Suppressor macrophage treated with lipopolysaccharide for 1 hour (primary cell): ENCODE measurements at places on chromosomes 6 and 20.

GRCh38 chr6:107564589-107564951 is 74.7 kb downstream of the SOBP start:
- DNase-seq: no peak

DNA sequence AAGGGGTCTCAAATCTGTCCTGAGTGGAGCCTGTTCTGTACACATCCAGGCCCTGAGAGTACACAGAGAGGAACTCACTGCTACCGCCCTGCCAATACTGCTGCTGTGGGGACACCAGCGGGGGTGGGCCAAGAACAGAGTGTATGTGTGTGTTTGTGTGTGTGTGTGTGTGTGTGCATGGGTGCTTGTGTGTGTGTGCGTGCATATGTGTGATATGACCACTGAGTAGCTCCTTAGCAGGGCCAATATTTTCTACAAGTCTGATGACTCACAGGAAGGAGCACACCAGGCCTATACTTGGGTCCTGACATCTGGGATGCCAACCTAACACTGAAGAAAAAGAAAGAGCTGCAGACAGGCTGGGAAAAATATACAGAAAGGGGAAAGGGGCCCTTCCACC is 1.4 kb downstream of the RAET1E start:
- DNase-seq: no peak

- no peak for DNase-seq
These were observed 74.5 kb downstream of the GFOD1 start for GRCh38 chr6:13412639-13413465.

- DNase-seq: no peak
These were observed 19.2 kb upstream of the ZSCAN9 start for GRCh38 chr6:28205879-28206278.

- no peak for DNase-seq
These were observed 44.0 kb upstream of the TTPAL start for GRCh38 chr20:44431502-44432234.

DNA sequence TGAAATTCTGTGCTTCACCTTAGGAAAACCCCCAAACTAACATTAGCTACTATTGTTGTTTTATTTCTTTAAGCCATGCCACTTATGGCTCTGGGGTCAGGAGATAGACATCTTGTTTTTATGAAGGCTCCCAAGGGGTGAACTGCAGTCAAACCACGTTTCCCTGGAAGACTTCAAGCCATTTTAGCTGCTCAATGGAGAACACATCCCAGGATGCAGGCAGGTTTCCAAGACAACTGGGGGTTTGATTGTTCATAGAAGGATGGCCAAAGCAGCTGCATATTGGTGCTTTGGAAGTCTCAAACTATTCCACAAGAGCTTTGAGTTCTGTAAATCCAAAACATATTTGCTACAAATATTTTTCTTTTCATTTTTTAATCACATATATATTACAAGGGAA is 818.0 kb downstream of the MAFB start:
- DNase-seq: no peak

DNA sequence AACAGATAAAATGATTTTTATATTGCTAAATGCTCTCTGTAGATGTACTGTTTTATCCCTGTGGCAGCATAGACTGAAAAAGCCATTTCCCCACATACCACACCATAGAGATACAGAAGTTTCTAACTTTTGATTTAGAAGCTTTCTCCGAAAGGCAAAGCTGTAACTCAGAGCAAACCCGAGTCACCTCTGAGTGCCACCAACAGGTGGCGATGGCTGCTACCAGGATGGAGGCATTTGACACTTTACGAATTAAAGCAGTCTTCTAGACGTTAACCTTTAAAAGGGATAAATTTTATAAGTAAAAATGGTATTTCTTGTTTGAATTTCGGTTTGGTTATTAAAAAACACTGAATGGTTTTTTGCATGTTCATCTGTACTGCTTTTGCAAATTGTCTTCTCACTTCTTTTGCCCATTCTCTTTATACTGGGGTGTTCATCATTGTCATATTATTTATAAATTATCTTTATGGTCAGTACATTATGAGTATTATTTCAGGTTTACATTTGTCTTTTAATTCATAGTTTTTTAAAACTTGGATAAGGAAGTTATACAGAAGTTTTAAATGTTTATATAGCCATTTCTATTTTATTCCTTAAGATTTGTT is 201.0 kb upstream of the CEP162 start:
- DNase-seq: peak; percentile 38

GRCh38 chr6:167906899-167907298 is 80.2 kb downstream of the AFDN start:
- DNase-seq: no peak

- no peak for DNase-seq
These were observed 28.7 kb downstream of the TXNDC5 start for GRCh38 chr6:7881765-7882500.

- DNase-seq: no peak
These were observed 79.6 kb downstream of the ADAT2 start for GRCh38 chr6:143370812-143371370.

- no peak for DNase-seq
These were observed 44.6 kb upstream of the COL10A1 start for GRCh38 chr6:116170358-116171057.

DNA sequence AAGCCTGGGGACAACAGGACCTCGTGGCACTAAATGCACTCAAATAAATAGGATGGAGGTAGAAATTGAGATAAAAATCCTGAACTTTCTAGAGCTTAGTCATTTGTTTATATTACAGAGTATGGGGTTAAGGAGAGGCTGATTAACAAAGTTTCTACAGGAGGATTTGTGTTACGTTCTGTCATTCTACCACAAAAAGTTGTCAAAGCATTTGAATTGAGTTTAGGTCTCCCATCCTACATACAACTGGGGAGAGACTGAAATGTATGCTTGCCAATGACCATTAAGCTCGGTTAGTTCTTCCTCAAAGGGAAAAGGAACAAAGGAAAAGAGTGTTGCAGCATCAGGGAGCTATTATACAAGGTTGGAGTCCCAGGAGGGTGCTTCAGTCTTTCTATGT is 597.9 kb downstream of the COL12A1 start:
- DNase-seq: no peak

- no peak for DNase-seq
These were observed 469 bp downstream of the GTSF1L start for GRCh38 chr20:43726333-43726732.

DNA sequence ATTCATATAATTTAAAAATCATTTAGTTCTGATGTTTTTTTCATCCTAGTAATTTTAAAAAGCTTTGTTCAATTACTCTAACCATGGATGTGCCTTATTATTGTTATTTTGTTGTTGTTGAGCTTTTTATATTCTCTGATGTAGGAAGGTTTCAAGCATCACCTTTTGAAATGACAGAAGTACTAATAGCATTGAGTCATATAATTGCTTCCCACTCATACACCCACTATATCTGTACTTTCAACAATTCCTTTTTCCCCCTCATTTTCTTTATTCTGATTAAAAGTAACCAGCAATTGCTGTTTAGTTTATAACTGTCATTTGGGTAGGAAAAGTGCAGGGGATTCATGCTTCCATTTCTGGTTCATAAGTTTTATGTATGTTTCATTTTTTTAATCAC is 38.6 kb downstream of the DNAH8 start:
- no peak for DNase-seq

- DNase-seq: peak; percentile 75
These were observed 556.0 kb upstream of the JAG1 start for GRCh38 chr20:11229772-11230171.

DNA sequence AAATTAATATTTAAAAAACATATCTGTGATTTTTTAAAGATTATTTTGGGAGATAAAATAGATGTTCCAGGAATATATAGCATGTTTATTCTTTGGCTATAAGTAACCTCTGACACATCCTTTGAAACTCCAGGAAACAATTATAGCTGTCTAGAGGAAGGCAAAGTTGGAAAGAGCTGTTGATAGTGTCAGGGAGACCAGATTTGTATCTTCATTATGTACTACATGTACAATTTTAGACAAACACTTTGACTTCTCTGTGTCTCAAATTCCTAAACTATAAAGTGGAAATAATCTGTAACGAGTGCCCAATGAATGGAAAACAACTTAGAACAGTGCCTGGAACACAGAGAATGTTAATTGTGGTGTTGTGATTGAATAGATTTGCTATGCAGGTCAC is 25.6 kb upstream of the ADGRG6 start:
- DNase-seq: no peak

DNA sequence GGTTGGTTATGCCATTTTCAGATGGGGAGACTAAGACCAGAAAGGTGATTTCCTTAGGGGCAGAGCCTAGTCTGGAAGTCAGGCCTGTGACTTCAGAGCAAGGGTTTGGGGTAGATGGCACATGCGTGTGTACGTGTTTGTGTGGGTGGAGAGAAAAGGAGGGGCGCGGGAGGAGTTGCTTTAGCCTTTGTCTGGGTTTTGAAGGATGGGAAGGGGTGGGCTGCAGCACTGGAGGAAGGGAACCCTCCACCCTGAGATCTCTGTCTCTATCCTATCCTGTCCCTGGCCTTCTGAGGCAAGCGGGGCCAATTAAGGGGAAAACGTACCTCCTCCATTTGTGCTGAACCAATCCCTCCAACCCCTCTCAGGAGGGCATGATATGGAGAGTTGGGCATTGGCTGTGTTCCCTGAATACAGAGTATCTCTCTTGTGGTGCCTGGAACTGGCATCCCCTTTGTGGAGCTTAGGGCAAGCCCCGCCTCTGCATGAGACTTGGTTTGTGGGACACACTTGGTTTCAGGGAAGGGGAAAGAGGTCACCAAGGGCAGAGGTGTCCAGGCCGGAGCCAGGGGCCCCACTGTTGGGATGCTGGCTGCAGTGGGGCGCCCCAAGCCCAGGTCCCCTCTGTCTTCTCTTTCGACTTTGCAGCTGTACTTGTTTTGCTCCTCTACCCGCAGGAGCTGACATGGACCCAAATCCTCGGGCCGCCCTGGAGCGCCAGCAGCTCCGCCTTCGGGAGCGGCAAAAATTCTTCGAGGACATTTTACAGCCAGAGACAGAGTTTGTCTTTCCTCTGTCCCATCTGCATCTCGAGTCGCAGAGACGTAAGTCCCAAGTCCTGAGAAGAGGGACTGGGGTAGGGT is at the start of gene DBNDD2:
Gene DBNDD2, plus strand, starts transcription at position 507 of the 863 bp plus-strand sequence. Its CDS starts 179 bp downstream, at position 686.
- no peak for DNase-seq

GRCh38 chr6:131555992-131556391 is 17.0 kb upstream of the ARG1 start:
- no peak for DNase-seq

DNA sequence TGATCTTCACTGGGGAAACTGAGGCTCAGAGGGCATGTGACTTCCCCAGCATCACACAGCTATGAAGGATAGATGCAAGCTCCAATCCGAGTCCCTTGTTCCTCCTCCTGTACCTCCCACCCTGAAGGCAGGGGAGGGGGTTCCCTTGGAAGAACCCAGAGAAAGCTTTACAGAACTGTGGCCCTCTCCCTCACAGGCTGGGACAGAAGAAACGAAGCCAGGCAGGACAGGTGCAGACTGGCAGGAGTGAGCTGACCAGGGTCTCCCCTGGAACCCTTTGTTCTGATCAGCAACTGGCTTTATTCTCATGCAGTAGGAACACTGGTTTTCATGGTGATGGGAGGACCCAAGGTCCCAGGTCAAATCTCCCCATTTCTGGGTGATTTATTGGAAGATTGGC is 90.2 kb downstream of the TMEM242 start:
- no peak for DNase-seq

GRCh38 chr20:63293871-63294535 is 1.0 kb downstream of the COL20A1 start:
- DNase-seq: no peak

GRCh38 chr20:32031007-32031958 is 20.8 kb upstream of the HCK start:
- peak; percentile 82 for DNase-seq

DNA sequence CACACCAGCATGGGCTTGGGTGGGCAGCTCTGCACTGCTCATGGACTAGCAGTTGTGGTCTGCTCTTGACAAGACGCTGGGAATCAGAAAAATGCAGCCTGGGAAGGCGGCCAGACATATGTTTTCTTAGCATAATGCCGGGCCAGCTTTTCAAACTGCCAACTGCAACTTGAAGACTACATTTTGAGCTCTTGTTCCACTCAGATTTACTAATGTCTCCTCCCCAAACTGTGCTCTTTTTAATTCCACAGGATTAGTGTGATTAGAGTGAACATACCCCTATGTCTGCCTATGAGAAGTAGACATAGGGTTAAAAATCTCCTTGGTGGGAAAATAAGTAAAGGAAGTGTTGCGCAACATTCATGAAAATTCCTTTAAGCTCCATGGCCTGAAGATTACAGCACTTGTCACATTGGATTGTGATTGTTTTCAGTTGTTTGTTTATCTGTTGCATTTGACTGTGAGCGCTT is 5.3 kb upstream of the FNDC1 start:
- DNase-seq: no peak

DNA sequence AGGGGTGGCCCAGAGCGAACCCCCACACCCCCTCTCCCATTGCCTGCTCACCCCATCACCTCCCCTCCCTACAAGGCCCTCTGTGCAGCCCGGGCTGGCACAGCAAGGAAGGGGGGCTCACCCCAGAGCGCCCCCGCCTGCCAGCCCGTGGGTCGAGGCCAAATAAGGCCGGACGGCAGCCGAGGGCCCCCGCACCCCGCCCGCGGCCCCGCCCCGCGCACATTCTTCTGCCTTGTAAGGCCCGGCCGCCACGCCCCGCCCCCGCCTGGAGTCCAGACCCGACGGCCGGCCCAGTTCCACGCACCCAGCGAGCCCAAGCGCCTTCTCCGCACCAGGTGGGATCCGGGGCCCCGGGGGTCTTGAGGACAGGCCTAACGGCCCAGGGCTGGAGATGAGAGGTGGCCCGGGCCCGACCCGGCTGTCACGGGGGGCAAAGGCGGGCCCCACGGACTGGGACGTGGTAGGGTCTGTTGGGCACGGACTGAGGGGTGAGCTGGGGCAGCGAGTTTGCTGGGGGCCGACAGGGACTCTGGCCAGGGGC is at the start of gene MYL9:
Gene MYL9, plus strand, starts transcription at position 293 of the 541 bp plus-strand sequence. CDS start 3,366 bp downstream, outside the sequence.
- peak; percentile 75 for DNase-seq

DNA sequence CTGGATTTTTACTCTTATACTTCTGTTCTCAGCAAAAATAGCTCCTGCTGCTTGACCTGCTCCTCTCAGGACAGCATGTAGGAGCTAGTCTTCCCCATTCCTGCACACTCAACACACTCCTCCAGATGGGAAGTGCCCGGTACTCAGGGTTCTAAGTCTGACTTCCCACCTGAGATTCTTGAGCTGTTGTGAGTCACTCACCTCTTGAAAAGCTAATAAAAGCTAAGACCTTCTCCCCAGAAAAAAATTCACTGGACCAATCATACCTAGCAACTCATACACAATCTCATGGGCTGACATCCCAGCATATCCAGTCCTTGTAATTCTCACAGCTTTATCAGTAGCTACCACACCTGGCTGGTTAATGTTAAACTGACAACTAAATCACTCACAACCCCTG is 53.5 kb downstream of the TRPC4AP start:
- DNase-seq: no peak

GRCh38 chr6:140979642-140980091 is 1153.1 kb upstream of the GJE1 start:
- DNase-seq: no peak
